ENCODE measurements at places on chromosomes 3 and 15. TPM values are rescaled to one million over a fixed set of nuclear protein-coding genes. Genes with fewer than 3 reads are reported as not detected.

HRG gene
- total RNA-seq = not detected

OR5H6 gene
- not detected for total RNA-seq

DNA sequence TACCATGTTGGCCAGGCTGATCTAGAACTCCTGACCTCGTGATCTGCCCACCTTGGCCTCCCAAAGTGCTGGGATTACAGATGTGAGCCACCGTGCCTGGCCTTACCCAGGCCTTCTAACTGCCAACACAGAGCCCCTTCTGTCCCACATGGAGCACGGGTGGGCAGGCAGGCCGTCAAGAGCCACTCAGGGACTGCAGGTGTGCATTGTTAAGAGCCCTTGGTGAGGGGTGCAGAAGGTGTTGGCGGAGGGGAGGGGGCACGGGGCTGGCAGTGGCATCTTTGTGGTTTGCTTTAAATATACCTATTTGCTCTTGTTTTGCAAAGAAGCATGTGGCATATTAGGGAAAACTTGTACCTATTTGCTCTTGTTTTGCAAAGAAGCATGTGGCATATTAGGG lies 37.3 kb downstream of the SMAD6 start:
- H3K27ac ChIP-seq = no peak overlapping the region
- H3K36me3 ChIP-seq = peaks cover 9% of the 10 kb centered on the region
- peaks cover 14% of the 10 kb centered on the region for H3K4me1 ChIP-seq

GRCh38 chr3:44026220-44026865 lies 215.3 kb upstream of the TOPAZ1 start:
- H3K4me3 ChIP-seq = no peak overlapping the region
- H3K36me3 ChIP-seq = no peaks in the 10 kb centered on the region
- H3K27me3 ChIP-seq = no peaks in the 10 kb centered on the region
- H3K4me1 ChIP-seq = no peaks in the 10 kb centered on the region

- H3K27me3 ChIP-seq = no peaks in the 10 kb centered on the region
- no peaks in the 10 kb centered on the region for H3K4me1 ChIP-seq
- H3K36me3 ChIP-seq = peaks cover 8% of the 10 kb centered on the region
- no peak overlapping the region for H3K4me3 ChIP-seq
- DNase-seq = no peak
Observed at GRCh38 chr3:42550250-42550649, 31.5 kb downstream of the SEC22C start.

DNA sequence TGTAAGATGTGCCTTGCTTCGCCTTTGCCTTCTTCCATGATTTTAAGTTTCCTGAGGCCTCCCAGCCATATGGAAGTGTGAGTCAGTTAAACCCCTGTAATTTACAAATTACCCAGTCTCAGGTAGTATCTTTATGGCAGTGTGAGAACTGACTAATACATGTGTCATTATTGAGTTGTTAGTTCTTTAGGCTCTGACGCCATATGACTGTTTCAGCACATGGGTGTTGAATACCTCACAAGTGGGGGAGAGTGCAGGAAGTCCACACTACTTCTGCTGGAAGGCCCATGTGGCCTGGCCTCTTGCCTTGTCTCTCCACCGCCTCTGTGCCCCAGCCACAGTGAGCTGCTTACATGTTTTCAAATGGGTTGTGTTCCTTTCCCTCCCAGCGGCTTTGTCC lies 28.5 kb downstream of the MFSD1 start:
- no peak overlapping the region for H3K4me3 ChIP-seq
- DNase-seq = no peak
- no peaks in the 10 kb centered on the region for H3K36me3 ChIP-seq
- no peaks in the 10 kb centered on the region for H3K4me1 ChIP-seq

HYAL1 gene
- not detected for total RNA-seq

- no peaks in the 10 kb centered on the region for H3K27me3 ChIP-seq
- H3K36me3 ChIP-seq = no peaks in the 10 kb centered on the region
- no peak for DNase-seq
- H3K4me3 ChIP-seq = no peak overlapping the region
- no peaks in the 10 kb centered on the region for H3K4me1 ChIP-seq
Observed at GRCh38 chr15:83380059-83380458, 67.1 kb upstream of the SH3GL3 start.

DNA sequence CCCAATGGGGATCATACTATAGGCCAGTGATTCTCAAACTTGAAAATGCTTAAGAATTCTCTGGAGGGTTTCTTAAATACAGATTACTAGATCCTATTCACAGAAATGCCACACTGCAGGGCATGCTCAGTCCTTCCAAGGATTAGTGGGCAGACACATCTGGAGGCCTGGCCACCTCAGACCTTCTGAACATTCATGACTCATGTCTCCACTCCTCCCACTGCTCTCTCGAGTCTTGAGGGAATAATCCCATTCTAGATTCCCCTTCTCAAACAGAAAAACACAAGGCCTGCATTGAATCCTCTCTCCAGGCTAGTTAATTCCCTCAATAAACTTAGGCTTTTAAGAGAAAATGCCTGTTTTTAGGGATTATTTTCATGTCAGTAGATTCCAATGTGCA lies 22.1 kb downstream of the ZNF621 start:
- no peaks in the 10 kb centered on the region for H3K27me3 ChIP-seq
- no peaks in the 10 kb centered on the region for H3K4me1 ChIP-seq
- no peaks in the 10 kb centered on the region for H3K36me3 ChIP-seq
- H3K27ac ChIP-seq = no peak overlapping the region

GRCh38 chr3:197022405-197023231 lies 7.0 kb downstream of the MELTF start:
- DNase-seq = no peak
- no peaks in the 10 kb centered on the region for H3K4me1 ChIP-seq
- H3K27me3 ChIP-seq = no peaks in the 10 kb centered on the region

GRCh38 chr3:170130532-170130931 lies 51.0 kb downstream of the PHC3 start:
- peaks cover 29% of the 10 kb centered on the region for H3K36me3 ChIP-seq
- H3K27ac ChIP-seq = peak overlapping the region; percentile 49
- peaks cover 33% of the 10 kb centered on the region for H3K4me1 ChIP-seq
- H3K27me3 ChIP-seq = no peaks in the 10 kb centered on the region
- no peak for DNase-seq

DNA sequence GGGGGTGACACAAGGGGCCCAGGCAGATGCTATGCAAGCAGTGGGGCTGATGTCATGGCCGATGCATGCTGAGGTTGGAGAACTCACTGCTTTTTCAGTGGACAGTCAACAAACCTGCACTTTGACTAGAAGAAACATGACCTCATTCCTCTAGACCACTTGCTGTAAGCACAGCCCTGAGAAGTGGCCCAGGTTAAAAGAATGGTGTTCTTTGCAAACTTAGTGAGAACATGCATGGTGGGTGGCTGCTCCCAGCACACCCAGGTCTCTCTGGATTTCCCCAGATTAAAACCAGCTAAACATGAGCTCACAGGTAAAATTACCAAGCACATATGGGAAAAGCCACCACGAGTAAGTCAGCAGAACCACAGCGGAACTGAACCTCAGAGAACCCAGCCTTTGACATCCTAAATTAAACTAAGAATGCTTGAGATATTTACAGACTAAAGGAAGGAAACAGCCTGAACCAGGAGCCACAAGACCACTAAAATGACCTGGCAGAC lies 15.5 kb downstream of the DLEC1 start:
- H3K4me3 ChIP-seq = no peak overlapping the region
- H3K4me1 ChIP-seq = no peaks in the 10 kb centered on the region
- no peak for DNase-seq
- H3K27ac ChIP-seq = no peak overlapping the region

DNA sequence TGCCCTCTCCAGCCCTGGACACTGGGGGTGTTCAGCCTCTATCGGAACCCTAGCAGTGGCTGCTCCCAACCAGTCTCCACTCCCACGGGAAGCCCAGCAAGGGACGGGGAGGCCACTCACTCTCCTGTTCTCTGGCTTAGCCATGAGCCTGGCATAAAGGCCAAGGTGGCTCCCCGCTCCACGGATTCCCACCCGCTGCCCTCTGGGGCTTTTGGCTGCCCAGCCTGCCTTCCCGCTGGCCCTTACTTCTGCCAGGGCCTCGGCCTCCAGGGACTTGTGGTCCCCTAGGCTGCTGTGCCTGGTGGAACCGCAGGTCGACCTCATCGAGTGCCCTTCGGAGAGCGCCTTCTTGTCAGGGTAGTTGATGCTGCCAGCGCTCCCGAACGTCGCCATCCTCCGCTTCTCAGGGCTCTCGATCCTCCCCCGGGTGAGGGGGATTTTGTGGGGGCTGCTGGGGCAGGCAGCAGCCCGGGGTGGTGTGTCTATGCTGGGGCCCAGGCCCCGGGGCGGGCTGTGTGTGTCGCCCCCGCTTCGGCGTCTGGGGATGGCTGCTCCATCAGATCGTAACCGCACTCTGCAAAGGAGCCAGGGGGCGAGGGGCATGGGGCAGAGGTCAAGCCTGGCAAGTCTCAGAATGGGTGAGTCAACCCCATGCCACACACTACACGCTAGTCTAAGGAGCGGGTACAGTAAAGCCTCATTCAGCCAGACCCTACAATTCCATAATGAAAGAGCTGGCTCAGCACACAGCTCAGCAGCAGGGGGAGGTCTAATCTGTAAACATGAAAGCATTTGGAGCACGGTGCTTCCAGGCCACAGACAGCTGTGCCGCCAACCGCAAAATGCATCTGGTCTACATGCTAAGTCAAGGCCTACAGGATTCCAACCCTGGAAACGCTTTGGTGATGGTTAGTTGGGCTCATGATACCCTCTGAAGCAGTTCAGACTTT lies 27.3 kb upstream of the RAD18 start:
- no peak overlapping the region for H3K4me3 ChIP-seq
- H3K36me3 ChIP-seq = no peaks in the 10 kb centered on the region
- no peaks in the 10 kb centered on the region for H3K27me3 ChIP-seq
- no peak overlapping the region for H3K27ac ChIP-seq

DNA sequence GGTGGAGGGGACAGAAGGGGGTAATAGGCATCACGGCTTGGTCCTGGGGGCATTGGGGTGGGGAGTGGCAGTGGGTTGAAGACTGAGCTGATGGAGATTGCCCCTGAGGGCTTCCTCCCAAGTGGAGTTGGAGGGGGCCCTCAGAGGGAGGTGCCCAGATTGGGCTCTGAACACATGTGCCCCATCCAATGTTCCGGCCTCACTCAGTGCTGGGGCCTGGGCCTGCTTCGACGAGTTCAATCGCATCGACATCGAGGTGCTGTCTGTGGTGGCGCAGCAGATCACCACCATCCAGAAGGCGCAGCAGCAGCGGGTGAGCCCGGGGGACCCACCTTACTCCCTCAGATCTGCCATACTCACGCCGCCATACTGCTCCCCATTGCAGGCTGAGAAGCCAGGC lies 45.3 kb downstream of the DNAH1 start:
- H3K27ac ChIP-seq = no peak overlapping the region
- no peaks in the 10 kb centered on the region for H3K4me1 ChIP-seq
- no peaks in the 10 kb centered on the region for H3K27me3 ChIP-seq
- no peak overlapping the region for H3K4me3 ChIP-seq

Data from A673 (cell line).